ENCODE measurements at places on chromosomes 4 and X.
A peak's percentile ranks its signal among the peaks of the same experiment; 100 is the strongest.

- no peak for DNase-seq
Observed at GRCh38 chrX:154327038-154327820, 31.6 kb downstream of the TKTL1 start.

DNA sequence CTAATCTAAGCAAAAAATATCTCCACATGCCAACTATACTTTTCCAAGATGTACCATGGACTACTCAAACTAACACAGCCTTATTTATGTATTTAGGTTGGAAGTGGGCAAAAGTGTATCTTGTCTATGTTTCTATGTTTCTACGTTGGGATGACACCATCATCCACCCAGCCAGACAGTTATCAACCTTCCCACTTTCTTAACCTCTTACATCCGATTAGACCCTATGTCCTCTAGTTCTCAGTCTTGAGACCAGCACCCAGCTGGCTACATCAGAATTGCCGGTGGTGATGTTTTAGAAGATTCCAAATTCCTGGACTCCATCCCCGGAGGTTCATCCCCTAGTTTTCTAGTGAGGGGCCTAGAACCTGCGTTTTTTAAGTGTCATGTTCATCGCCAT is 1.0 kb upstream of the AASDH start:
- DNase-seq = peak; percentile 44

GRCh38 chr4:110850461-110851442 is 227.9 kb upstream of the PITX2 start:
- DNase-seq = peak; percentile 70

DNA sequence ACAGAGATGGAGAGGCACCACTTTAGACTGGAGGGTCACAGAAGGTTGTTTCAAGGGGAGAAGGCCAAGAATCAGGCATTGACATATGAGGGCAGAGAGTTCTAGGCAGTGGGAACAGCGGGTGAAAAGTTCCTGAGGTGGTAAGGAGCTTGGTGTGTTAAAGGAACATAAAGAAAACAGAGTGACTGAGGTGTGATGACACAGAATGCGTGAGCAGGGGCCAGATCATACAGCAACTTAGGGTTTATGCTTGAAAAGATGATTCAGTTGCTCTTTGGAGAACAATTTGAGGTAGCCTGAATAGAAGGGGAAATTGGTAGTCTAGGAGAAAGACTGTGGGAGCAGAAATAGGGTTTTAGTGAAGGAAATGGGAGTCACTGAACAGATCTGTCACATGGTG is 179.2 kb downstream of the AMELX start:
- no peak for DNase-seq

DNA sequence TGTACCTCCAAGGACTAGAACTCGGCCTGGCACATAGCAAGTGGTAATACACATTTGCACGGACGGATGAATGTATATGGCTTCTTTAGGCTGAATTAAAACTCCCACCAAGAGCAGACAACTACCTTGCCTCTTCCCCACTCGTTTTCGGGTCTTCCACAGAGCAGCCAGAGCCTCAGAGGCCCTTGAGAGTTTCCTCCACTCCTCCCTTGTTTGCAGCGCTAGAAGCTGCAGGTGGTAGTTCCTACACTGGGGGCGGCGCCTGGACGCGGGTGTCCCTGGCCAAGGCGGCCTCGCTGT is 10.2 kb upstream of the INTU start:
- no peak for DNase-seq

DNA sequence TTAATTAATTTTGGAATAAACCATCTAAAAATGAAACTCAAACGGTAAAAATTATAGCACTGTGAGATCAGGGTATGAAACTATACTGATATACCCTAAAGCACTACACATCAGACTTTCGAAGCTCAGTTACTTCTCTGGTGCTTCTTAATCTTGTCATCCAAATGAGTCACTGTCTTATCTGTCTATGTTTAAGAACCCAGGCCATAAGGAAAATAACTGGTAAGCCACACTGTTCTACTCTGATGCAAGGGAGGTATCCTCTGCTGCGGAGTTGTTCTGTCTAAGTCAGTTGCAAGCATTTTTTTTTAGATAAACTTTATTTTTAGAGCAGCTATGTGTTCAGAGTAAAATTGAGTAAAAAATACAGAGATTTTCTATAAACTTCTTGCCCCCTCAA is 830.8 kb upstream of the POU3F4 start:
- no peak for DNase-seq
